ENCODE measurements at places on chromosomes 2 and 18.

- no peak for DNase-seq
Observed at GRCh38 chr2:9152975-9153642, 53.5 kb upstream of the ASAP2 start.

GRCh38 chr18:1930291-1931270 lies 640.7 kb downstream of the METTL4 start:
- no peak for DNase-seq

DNA sequence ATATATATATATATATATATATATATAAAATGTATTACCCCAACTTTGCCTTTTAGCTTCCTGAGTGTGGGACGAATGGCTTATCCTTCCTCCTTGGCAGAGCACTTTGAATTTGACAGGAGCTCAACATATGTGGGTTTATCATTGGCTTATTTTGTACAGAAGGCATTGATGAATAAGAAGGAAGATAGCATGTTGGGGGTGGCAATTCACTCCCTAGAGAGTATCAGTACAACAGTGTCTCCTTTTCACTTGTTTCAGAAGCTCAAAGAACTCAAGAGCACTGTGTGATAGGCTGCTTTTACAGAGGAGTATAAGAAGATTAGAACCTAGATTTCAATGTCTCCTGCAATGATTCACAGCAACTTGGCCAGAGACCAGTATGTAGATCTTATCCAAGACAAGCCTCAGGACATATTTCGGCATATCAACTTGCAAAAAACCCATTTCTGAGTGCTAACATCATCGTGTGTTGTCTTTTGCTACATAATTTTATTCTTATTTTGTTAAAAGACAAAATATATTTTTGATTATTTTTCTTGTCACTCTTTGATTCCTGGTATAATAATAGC lies 345.8 kb downstream of the SOCS6 start:
- no peak for DNase-seq

- no peak for DNase-seq
Observed at GRCh38 chr2:230048010-230048671, 20.6 kb downstream of the SLC16A14 start.

- no peak for DNase-seq
Observed at GRCh38 chr18:62420151-62420512, 95.0 kb downstream of the TNFRSF11A start.

- DNase-seq, result peak; percentile 57
Observed at GRCh38 chr2:33583194-33583938, 15.7 kb downstream of the FAM98A start.

DNA sequence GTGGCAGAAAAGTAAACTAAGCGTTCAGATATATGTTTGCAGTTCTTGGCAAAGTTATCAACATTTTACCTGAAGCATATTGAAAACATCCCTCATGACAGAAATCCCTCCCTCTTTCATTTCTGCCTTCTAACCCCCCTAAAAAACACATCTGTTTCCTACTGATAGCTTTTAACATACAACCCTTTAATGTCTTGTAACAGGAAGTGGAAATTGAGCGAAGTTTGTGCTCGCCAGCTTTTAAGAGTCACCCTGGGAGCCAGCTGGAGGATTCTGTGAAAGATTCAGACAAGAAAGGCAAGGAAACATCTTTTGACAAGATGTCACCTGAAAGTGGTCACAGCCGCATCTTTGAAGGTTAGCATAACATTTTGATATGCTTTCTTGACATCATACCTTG lies 247.4 kb downstream of the XIRP2 start:
- no peak for DNase-seq

DNA sequence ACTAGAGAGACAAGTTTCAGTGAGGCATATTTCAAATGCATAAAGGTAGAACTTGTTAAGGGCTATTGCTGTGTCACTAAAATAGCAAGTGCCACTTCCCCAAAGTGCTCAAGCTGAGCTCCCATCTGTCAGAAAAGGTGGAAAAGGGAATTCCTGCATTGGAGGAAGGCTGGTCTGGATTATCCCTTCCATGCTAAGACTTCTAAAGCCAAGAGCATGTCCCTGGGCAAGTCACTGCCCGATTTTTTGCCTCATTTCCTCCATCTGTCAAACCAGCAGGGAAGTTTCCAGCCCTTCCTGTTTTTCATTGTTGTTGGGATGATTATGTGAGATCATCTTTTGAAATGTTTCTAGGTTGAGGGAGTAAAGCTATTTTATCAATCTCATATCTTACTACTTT lies 175.5 kb downstream of the SETBP1 start:
- peak; percentile 20 for DNase-seq

GRCh38 chr2:96540136-96540535 lies 3.6 kb downstream of the ARID5A start:
- no peak for DNase-seq

- DNase-seq, result no peak
Observed at GRCh38 chr2:228017784-228018183, 146.4 kb downstream of the DAW1 start.

- no peak for DNase-seq
Observed at GRCh38 chr2:88074854-88075292, 7.2 kb downstream of the SMYD1 start.

GRCh38 chr18:41942254-41942653 lies 12.8 kb upstream of the PIK3C3 start:
- no peak for DNase-seq

- peak; percentile 16 for DNase-seq
Observed at GRCh38 chr2:239298116-239298804, 102.6 kb downstream of the HDAC4 start.

DNA sequence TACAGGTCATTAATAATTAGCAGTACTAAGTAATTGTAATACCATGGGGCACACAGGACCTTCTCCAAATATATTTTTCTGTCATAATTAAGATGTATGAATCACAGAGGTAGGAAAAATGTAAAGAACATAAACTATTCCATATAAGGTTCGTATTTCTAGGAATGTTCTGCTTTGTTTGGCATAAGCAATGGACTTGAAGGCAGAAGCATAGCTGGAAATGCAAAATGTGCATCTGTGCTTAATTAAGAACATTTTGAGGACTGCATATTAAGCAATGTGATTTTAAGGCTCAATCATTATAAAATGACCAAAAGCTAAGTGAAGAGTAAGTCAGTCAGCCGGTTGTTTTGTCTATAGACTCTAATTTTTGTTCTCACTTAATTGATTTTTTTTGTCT lies 123.2 kb downstream of the RBM43 start:
- DNase-seq, result no peak

GRCh38 chr2:196335221-196335634 lies 163.8 kb upstream of the STK17B start:
- no peak for DNase-seq

DNA sequence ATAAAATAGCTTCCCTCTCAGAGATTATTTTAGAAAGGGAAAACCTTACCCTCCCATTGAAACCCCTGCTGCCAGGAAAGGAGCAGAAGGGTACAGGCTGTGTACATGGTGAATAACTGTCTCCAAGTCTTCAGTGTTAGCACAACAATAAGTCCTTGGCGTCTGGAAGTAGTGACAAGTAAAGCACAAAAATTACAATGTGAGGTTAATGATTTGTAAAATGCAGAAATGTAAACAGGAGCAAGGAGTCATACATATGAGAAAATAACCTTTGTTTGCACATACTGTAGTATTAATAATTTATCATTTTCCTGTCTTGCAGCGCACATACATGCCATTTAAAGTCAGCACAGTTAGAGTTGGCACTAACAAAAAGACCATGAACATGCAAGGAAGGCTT lies 40.5 kb downstream of the ABHD3 start:
- DNase-seq, result no peak

DNA sequence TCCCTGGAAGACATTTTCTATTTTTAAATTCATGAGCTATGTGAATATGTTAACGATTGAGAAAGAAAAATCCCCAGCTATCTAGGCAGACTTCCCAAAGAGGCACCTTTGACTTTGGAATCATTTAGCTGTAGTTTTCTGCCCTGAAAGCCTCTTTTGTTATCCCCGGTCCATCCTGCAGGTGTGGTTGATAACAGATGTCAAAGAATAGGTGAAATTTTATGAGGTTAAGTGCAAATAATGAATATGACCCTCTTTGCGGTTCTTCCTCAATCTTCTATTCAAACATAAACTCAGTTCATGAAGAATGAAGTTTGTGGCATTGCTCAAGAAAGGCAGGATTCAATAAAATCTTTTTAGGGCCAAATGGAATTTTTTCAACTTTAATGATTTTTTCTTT lies 51.6 kb upstream of the ATP8B1 start:
- DNase-seq, result no peak

GRCh38 chr2:130335226-130335625 lies 7.5 kb upstream of the IMP4 start:
- no peak for DNase-seq

GRCh38 chr2:168780669-168781071 lies 21.8 kb upstream of the NOSTRIN start:
- no peak for DNase-seq

- DNase-seq, result peak; percentile 62
Observed at GRCh38 chr2:118881490-118882129, 34.2 kb upstream of the EN1 start.

GRCh38 chr2:73386894-73387636 lies 1.4 kb downstream of the ALMS1 start:
- DNase-seq, result peak; percentile 16

GRCh38 chr2:101199251-101199791 lies 48.1 kb upstream of the TBC1D8 start:
- no peak for DNase-seq

GRCh38 chr2:171469176-171469575 lies 35.1 kb downstream of the DCAF17 start:
- no peak for DNase-seq

DNA sequence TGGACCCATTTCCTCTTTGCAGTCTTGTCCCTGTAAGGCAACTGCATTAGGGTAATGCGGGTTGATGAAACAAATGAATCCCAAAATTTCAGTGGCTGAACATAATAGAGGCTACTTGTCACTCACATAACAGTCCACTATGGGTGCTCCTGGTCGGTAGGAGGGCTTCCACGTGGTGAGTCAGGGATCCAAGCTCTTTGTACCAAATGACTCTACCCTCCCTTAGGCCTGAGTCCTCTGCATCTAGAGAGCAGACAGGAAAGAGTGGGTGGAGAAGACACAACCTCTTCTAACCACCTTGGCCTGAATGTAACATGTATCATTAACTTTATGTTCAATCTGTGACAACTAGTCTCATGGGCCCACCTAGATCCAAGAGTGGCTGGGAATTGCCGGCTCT lies 86.2 kb upstream of the HAAO start:
- no peak for DNase-seq

GRCh38 chr2:100057901-100058261 lies 84.5 kb downstream of the AFF3 start:
- no peak for DNase-seq

DNA sequence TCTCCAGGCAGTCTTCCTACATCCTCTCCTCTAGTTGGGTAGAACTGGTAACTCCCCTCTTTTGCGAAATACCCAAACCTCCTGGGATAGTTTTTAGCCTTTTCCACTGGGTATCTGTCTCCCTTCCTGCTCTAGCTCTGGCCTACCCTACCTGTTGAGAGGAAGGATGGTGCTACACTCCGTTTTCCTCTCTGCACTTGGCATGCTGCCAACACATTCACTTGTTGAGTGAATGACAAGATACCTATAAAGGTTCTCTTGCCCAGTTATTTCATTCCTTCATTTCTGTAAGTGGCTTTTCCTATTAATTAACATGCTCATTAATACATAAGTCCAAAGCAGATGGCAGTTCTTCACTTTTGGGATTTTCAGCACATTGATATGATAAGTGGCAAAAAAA lies 293.8 kb downstream of the CNTNAP5 start:
- DNase-seq, result no peak

DNA sequence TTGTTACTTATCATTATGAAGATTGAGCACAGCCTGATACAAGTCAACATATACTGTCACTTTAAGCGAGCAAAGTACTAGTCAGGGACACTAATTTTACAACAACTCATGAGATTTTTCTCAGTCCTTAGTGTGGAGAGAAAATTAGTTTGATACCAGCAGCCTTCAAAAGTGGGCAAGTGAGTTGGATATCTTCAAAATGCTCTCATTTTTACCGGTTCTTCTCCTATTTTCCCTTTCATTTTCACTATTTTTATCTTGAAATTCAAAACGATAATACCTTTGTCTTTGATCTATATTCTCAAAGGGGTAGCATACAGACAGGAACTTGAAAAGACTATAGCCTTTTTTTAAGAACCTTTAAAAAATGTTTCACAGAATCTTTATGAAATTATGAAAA lies 52.0 kb upstream of the UBXN4 start:
- DNase-seq, result no peak

DNA sequence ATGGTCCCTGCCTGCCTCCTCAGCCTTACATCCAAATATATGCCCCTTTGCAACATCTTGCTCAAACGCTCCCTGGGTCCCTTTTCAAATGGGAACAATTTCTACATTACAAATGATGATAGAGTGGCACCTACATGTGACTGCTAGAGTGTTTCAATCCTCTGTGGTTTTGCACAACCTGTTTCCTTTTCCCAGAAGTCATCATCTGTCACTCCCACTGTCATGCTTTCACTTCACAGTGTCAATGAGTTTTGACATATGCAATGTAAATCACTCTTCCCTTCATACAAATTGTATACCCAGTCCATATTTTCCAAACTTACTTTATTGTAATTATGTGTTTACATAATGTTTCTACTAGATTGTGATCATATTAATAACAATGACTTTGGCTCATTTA lies 887.3 kb downstream of the TDRD15 start:
- DNase-seq, result no peak

- DNase-seq, result no peak
Observed at GRCh38 chr2:203774760-203775159, 68.3 kb downstream of the CD28 start.

- no peak for DNase-seq
Observed at GRCh38 chr2:233688341-233688740, 4.3 kb upstream of the UGT1A6 start.

GRCh38 chr2:5696404-5696944 lies 4.3 kb downstream of the SOX11 start:
- DNase-seq, result no peak

DNA sequence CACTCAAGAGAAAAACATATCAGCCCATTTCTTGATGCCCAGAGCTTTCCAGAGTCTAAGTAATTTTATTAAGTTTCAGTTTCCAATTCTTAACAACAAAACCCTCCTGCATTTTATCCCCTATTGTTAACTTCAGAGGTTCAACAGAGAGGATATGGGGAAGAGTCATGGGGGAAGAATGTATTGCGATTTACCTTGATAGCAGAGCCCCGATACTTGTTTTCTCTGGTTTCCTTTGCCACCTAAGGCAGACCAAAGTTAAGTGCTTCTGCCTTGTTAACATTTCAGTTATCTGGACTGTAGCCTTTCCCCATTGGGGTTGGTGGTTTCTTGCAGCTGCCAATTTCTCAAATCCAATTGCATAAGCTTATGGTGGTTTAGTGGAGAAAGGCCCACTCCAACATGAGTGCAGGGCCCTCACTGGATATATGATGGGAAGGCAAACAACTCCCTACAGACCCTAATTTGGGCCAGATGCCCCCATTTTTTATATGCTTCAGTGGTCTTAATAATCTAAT lies 82.0 kb upstream of the ITGB6 start:
- DNase-seq, result no peak
